ENCODE measurements at places on chromosomes 7 and 10. TPM values are rescaled to one million over a fixed set of nuclear protein-coding genes. Genes with fewer than 3 reads are reported as not detected.
A peak's percentile ranks its signal among the peaks of the same experiment; 100 is the strongest.

The GPR15LG gene
- polyA plus RNA-seq = not detected

The CTAGE8 gene
- 16.6 TPM for polyA plus RNA-seq

The ANXA11 gene
- 116 TPM for polyA plus RNA-seq

The LRIT1 gene
- polyA plus RNA-seq = 12.8 TPM

The PHYH gene
- 31.1 TPM for polyA plus RNA-seq

The IDI2 gene
- 0.79 TPM for polyA plus RNA-seq

The GIMAP1 gene
- polyA plus RNA-seq = 2.8 TPM

The MAGI2 gene
- 12.4 TPM for polyA plus RNA-seq

The HOXA4 gene
- polyA plus RNA-seq = 3.3 TPM

The TUBGCP2 gene
- polyA plus RNA-seq = 76.0 TPM

The NPFFR1 gene
- 2.6 TPM for polyA plus RNA-seq

The ANKRD61 gene
- 17.3 TPM for polyA plus RNA-seq

The LRRC4 gene
- polyA plus RNA-seq = 17.0 TPM

The CFTR gene
- 6.9 TPM for polyA plus RNA-seq

The GOLGA7B gene
- 1.3 TPM for polyA plus RNA-seq

The NANOS1 gene
- 3.8 TPM for polyA plus RNA-seq

The NKX2-3 gene
- 0.16 TPM for polyA plus RNA-seq

The GHRHR gene
- 2.1 TPM for polyA plus RNA-seq

DNA sequence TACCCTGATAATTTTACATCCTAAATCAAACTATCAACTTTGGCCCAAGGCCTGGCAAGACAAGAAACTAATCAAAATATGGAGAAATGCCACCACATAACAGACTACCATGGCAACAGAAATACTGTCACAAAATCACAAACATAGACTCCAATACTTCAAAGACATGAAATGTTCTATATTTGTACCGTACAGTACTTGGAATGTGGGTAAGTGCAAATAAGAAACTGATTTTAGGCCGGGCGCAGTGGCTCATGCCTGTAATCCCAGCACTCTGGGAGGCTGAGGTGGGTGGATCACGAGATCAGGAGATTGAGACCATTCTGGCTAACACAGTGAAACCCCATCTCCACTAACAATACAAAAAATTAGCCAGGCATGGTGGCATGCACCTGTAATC, 9.2 kb downstream of the TNPO3 start:
- no peak for DNase-seq

- no peak for DNase-seq
Observed at GRCh38 chr10:662223-662605, 27.3 kb downstream of the DIP2C start.

GRCh38 chr10:1126461-1126860, 70.3 kb downstream of the WDR37 start:
- no peak for DNase-seq

DNA sequence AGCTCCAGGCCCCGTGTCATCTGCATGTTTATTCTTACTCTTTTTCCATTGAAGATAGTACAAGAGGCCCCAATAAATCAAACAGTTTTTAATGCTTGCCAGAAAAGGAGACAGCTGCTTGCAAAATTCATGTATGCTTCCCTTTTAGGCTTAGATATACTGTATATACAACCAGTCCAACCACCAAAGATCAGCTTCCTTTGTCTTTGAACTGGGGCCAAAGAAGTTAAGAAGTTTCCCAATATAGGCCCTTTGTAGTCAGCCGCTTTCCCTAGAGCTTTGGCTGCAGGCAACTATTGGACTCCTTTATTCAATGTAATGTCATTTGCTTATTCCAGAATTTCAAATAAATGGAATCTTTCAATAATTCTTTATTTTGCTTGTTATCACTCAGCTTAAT, 1395.0 kb downstream of the GATA3 start:
- DNase-seq = no peak

GRCh38 chr10:32437334-32437733, 8.6 kb upstream of the CCDC7 start:
- no peak for DNase-seq

GRCh38 chr10:50528206-50528605, 95.5 kb downstream of the SGMS1 start:
- DNase-seq = no peak

DNA sequence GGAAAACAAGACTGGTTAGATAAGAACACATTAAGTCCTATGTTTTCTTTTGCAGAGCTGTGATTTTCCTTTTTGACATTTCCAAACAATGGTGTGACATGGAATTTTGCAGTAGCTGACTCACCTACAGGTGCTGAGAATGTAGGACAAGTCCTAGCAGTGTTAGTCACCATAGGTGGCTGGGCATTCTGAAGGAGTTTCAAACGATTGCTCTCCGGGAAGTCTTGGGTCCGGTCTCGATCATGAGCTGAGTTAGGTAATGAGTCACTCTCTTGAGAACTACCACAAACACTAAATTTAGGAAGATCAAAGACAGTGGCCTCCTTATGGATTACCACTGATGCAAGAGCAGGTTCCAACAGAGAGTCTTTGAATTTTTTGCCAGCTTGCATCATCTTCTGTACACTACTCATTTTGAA, 3.6 kb downstream of the FIGNL1 start:
- DNase-seq = no peak

GRCh38 chr10:119416855-119417254, 125.7 kb downstream of the RGS10 start:
- DNase-seq = peak; percentile 72

DNA sequence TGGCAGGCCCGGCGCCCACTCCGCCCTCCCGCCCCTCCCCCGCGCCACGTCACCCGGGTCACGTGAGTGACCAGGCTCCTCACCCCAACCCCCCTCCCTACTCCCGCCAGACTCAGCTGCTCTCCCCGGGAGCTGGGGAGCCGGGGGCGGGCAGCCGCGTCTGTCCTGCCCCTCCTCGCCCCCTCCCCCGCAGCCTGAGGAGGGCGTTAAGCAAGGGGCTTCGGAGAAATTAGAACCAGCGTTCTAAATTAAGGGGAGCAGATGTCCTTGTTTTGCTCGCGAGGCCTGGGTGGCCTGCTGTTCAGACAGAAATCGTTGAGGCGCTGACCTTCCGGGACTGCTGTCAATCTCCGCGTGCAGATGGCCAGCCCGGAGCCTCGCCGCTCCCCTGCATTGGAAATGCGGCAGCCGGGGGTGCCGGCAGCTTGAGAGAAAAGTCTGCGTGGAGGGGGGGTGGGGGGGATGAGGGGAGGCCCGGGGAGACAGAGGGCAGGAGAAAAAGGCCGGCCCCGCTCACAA, 102.2 kb upstream of the ZNF438 start:
- DNase-seq = peak; percentile 85

GRCh38 chr10:123398180-123398591, 244.0 kb downstream of the BUB3 start:
- DNase-seq = no peak

GRCh38 chr10:25176421-25176968, 1.7 kb downstream of the GPR158 start:
- peak; percentile 17 for DNase-seq

GRCh38 chr7:25002786-25003185, 22.8 kb upstream of the OSBPL3 start:
- DNase-seq = no peak

DNA sequence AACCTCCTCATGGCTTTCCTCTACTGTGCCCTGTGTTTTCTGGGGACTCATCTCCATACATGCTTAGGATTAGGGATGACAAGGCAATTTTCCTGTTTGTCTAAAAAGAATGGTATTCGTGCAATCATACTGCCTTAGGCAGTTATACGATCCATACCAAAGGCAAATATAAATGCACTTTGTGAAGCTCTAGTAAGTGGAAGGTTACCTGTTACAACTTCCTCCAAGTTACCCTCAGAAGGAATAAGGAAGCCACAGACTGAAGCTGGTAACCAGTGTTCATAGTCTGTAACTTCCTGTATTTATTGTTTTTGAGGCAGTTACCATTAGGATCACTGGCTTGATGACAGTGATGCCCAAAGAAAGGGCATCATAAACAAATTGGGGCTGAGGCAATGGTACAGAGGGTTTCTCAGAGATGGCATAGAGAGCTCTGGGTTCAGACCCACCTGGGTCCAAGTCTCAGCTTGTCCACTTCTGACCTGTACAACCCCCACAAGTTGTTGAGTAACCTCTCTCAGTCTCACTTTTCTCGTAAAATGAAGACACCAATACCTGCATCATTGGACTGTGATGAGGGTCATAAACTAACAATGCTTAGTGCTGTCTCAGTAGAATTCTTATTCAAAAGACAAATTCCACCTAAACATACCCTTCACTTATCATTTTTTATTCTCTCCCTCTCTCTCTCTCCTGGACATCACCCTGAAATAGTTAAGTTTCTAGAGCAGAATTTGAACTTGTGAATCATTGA, 138.2 kb downstream of the ELMO1 start:
- DNase-seq = no peak

DNA sequence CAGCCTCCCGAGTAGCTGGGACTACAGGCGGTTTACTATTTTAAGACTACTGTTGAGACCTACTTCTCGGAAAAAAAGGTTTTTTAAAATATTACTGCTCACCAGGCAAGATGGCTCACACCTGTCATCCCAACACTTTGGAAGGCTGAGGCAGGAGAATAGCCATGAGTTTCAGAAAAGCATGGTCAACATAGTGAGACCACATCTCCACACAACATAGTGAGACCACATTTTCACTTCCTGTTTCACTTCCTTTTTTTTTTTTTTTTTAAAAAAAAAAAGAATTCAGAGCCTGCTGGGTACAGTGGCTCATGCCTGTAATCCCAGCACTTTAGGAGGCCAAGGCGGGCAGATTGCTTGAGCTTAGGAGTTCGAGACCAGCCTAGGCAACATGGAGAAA, 46.5 kb downstream of the SVOPL start:
- DNase-seq = no peak

- DNase-seq = peak; percentile 44
Observed at GRCh38 chr7:22377703-22378102, 20.7 kb upstream of the RAPGEF5 start.

DNA sequence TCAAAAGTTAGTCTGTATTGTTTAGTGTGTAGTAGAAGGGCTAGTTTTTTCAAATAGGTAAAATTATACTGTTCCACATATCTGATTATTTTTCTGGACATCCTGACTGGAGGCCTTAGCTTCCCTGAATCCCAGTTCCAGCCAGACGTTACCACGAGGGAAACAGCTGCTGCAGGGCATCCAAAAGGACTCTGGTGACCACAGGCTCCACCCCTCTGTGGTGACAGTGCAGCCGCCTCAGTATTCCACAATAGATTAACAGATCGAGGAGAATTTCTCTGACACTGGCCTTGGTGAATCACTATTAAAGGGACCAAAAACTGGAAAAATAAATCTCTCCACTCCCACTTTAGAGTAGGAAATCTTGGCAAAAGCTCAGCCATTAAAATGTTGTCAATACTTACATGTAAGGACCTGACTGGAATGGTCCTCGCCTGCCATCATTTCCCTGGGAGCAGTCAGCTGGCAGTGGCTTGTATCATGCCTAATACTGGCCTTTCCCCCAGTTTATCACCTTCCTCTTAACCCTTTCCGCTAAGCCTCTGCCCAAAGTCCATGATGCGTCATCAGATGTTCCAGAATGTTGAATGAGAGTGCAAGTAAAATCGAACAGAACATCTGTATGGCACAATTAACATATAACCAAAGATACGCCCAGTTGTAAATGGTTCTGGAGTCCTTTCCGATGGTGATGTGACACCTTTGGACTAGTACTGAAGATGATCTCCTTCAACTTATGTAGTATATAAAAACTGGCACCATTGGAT, 31.6 kb downstream of the ENO4 start:
- DNase-seq = no peak

DNA sequence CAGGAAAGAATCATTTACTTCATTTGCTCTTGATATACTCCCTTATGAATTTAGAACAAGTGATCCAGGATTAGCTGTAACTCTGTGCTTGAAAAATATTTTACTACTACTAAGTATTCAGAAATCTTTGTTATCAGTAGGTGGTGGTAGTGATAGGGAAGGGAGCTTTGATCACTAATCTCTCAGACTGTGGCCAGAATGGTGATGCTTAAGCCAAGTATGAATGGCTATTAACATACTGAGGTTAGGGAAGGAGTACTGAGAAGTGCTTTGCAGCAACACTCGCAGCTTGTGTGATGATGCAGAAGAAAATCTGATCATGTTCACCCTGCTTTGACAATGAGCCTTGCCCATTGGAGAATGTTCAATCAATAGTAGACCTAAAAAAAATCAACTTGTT, 29.3 kb downstream of the AP3M1 start:
- no peak for DNase-seq

- no peak for DNase-seq
Observed at GRCh38 chr10:78851647-78852046, 217.1 kb upstream of the ZMIZ1 start.

- DNase-seq = no peak
Observed at GRCh38 chr7:142120524-142120923, 9.0 kb downstream of the MGAM2 start.

DNA sequence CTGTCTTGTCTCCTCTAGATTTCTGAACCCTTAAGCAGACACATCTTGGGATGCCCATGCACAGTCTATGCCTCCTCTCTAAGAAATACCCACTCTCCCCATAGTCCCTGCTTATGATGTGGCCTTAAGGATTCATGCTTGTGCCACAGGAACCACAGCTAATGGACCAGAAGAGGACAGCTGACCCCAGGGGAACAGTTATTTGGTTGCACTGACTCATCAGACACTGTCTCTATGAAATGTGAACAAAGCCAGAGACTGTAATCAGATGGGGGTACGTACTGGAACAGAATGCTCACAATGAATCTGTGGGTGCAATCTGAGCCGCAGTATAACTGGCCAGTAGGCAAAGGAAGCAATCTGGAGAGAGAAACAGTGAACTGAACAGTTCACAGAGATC, 121.9 kb downstream of the USP6NL start:
- DNase-seq = no peak

- peak; percentile 87 for DNase-seq
Observed at GRCh38 chr10:102835007-102835482, 2.2 kb downstream of the CYP17A1 start.

DNA sequence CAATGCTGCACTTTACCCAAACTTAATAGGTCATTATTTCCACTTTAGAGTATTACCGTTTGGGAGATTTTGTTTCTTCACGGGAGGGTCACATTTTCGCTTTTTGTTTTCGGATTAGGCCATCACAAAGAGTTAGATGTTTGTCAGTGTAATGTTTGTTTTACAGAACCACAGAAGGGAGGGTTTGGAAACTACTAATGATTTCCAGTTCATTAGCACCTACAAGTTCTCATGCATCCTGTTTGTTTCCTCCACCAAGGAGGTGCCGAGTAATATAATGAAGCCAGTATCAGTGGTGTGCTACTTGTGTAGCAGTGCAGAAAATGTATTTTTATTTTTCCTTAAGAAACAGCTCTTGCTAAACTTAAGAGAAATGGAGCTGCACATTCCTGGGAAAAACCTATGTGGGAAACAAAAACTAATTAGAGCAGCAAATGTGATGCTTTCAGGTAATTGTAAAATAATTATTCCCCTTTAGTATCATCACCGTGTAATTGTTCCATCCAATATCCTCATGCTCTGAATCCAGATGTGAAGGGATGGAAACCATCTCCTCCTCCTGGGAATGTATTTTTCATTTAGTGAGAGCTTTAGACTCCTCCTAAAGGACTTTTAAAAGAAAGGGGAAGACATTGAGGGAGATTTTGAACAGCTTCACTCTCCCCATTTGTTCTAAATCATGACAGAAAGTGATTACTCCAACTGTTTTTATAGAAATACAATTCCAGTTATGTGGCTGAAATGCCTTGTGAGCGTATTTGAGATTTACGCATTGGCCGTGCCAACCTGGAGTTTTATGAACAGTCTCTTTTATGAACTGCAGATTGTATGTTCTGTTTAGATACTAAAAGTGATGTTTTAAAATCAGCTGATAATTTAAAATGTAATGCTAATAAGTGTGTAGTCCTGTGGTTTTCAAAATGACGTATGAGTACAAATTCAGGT, 5.6 kb downstream of the CELF2 start:
- no peak for DNase-seq

Data from testis (tissue), 5 donors.